OCI-LY7 (cell line): ENCODE measurements at places on chromosomes 12 and 14. TPM values are rescaled to one million over a fixed set of nuclear protein-coding genes. Genes with fewer than 3 reads are reported as not detected.

GRCh38 chr14:65193916-65194590 is 91.7 kb upstream of the MAX start:
- no peak for DNase-seq

- no peak for DNase-seq
Measured at GRCh38 chr14:77709412-77709811, 1.5 kb downstream of the SLIRP start.

DNA sequence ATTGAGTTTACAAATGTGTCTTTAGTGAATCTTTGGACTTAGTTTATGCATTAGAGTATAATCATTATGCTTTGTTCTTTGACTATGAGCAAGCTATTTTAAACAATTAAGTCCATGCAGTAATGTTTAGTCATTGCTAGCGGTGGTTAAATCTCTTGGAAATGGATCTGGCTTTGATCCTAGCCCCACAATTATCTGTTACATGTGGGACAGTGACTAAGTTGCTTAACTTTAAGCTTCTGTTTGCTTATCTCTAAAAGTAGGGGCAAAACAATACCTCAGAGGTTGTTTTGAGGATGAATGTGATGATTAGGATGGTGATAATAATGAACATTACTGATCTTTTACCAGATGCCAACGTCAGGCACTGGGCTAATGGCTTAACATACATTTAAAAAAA is 124.2 kb downstream of the NPAS3 start:
- no peak for DNase-seq

The DPPA3 gene
- not detected in 2 replicates for total RNA-seq

The KRT77 gene
- total RNA-seq, result not detected in 2 replicates

The GAS2L3 gene
- total RNA-seq, result 19.3 and 21.5 TPM in 2 replicates

The PZP gene
- total RNA-seq, result not detected in 2 replicates
